ENCODE measurements at places on chromosomes 6 and 20. TPM values are rescaled to one million over a fixed set of nuclear protein-coding genes. Genes with fewer than 3 reads are reported as not detected.

Gene CGAS
- 38.4 TPM for total RNA-seq

GRCh38 chr6:22078802-22079545 lies 217.9 kb downstream of the PRL start:
- H3K27ac ChIP-seq, result peak overlapping the region; percentile 30
- no peak for DNase-seq
- H3K4me1 ChIP-seq, result peaks cover 3% of the 10 kb centered on the region
- no peaks in the 10 kb centered on the region for H3K27me3 ChIP-seq
- no peak overlapping the region for H3K4me3 ChIP-seq

GRCh38 chr6:140204154-140204553 lies 829.7 kb upstream of the CITED2 start:
- no peaks in the 10 kb centered on the region for H3K4me1 ChIP-seq
- H3K27ac ChIP-seq, result no peak overlapping the region
- no peak overlapping the region for H3K4me3 ChIP-seq
- H3K36me3 ChIP-seq, result no peaks in the 10 kb centered on the region
- no peaks in the 10 kb centered on the region for H3K27me3 ChIP-seq

Gene ARFGEF3
- total RNA-seq, result 1.5 TPM

GRCh38 chr6:133951227-133951626 lies 1.8 kb upstream of the TBPL1 start:
- H3K4me3 ChIP-seq, result peak overlapping the region; percentile 94
- peaks cover 2% of the 10 kb centered on the region for H3K36me3 ChIP-seq
- DNase-seq, result no peak
- H3K4me1 ChIP-seq, result peaks cover 28% of the 10 kb centered on the region
- no peaks in the 10 kb centered on the region for H3K27me3 ChIP-seq
